ENCODE measurements at places on chromosomes 2 and 18.

- no peak for DNase-seq
Measured at GRCh38 chr2:75337016-75337415, 137.7 kb upstream of the TACR1 start.

DNA sequence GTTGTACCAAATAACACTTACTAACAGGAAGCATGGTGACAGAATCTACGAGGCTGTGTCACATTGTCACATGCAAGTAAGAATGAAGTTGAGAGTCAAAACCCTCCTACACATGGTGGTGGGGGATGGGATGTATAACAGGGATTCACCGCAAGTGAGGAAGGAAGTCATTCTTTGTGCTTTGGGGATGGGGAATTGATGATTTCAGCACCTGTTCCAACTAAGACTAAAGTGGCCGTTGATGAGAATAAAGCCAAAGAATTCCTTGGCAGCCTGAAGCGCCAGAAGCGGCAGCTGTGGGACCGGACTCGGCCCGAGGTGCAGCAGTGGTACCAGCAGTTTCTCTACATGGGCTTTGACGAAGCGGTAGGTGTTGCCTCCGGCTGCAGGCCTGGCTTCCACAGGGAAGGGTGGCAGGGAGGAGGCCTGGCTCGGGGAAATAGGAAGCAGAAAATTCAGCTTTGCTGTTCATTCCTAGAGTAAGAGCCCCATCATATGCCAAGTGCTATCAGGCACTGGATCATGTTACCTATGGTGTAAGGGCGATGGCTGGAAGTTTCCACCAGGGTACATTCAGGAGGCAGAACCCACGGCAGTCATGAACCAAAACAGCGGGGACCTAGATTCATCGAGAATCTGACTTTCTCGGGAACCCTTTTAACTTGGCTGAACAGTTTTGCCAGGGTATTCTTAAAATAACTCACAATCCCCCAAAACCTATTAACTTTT is 120.3 kb downstream of the UXS1 start:
- DNase-seq, result no peak

- DNase-seq, result no peak
Measured at GRCh38 chr2:127681976-127682857, 6.9 kb upstream of the LIMS2 start.

DNA sequence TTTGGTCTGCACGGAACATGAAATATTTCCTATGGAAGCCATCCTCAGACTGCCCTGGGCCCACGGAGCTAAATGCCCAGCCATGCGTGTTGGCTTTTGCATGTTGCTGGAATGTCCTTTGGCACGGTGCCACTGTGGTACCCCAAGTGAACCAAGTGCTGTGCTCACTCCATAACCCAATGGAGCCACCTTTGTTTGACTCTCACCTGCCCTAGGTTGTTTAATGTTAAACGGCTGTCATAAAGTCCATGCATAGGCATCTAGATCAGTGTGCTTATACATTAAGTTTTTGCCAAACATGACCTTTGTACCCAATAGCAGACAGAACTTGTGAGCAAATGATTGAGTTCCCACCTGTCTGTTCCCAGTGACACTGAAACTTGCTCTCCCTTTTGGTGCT is 59.9 kb upstream of the TMEM87B start:
- DNase-seq, result no peak

- peak; percentile 80 for DNase-seq
Measured at GRCh38 chr2:172095146-172095904, 7.4 kb downstream of the DLX2 start.

DNA sequence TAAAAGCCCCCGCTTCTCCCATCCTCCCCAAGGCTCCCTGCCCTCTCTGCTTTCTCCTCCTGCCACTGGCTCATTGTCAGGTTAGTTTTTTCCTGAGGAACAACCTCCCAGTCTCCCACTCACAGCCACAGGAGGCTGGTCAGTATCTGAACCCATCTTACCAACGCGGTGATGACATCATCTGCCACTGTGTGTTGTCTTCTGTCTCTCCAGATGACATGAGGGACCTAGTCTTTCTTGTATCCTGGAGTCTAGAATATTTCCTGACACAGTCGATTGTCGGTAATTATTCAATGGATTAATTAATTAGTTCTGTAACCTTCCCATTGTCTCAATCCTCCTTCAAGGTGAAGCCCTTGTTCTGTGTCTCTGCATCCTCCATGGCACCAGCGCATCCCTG is 290.2 kb downstream of the GALR1 start:
- no peak for DNase-seq

- no peak for DNase-seq
Measured at GRCh38 chr18:13454363-13455150, 236.0 kb downstream of the LDLRAD4 start.

DNA sequence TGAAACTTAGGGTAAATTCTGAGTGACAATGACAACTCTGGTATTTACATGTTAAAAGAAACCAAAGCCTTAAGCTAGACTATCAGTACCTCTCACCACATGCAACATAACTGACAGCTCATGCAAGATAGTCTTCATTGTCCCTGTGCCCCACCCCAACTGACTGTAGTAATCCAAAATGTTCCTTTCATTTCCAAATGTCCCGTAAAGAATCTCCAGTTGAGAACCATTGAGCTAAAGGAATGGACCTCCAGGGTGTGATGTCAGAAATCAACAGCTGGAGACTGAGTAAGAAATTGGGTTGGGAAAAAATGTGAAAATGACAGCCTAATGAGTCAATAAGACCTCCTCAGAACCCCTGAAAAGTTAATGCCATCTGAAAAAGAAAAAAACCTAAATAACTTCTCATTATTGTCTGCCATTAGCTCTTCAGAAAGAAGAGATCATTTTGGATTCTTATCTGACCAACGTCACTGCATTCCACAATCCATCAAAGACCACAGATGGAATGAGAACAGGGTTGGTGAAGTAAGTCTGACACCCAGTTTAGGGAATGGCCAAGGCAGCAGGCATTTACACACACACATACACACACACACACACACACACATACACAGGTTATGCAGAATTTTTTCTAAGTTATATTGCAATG is 51.7 kb upstream of the ACVR2A start:
- peak; percentile 65 for DNase-seq

DNA sequence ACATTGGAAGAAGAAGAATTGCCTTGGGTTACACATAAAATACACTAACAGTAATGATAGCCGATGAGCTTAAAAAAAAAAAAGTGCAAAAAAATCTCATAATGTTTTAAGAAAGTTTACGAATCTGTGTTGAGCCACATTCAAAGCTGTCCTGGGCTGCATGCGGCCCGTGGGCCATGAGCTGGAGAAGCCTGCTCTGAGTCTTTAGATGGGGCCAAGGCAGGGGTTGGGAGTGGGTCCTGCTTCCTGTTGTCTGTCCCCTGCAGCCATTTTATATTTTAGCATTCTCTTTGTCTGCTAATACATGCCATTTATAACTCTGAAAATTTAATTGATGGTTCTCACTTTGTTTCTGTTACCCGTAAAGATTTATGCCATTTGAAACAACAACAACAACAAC is 93.2 kb downstream of the EPC2 start:
- no peak for DNase-seq

DNA sequence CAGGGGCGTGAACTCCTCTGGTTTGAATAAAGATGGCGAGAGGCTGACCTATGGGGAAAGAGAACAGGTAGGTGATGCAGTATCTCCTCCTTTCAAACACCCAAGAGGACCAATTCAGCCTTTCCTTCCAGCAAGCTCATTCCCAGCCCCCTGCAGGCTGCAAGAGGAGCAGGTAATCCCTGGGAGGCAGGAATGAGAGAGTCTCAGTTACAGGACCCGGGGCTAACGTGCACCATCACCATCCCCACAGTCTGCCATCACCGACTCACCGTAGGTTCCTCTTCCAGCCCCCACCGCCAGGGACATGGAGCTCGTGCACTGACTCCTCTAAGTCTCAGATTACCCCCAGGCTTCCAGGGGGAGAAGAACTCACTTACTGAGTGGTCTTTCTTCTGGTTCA is 26.7 kb downstream of the XDH start:
- no peak for DNase-seq

DNA sequence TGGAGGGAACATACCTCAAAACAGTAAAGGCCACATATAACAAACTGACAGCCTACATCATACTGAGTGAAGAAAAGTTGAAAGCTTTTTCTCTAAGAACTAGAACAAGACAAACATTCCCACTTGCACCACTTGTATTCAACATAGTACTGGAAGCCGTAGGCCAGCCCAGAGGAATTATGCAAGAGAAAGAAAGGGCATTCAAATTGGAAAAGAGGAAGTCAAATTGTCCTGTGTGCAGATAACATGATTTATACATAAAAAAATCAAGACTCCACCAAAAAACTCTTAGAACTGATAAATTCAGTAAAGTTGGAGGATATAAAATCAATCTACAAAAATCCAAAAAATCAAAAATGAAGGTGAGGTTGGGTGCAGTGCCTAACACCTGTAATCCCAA is 8.0 kb upstream of the KDM3A start:
- no peak for DNase-seq

DNA sequence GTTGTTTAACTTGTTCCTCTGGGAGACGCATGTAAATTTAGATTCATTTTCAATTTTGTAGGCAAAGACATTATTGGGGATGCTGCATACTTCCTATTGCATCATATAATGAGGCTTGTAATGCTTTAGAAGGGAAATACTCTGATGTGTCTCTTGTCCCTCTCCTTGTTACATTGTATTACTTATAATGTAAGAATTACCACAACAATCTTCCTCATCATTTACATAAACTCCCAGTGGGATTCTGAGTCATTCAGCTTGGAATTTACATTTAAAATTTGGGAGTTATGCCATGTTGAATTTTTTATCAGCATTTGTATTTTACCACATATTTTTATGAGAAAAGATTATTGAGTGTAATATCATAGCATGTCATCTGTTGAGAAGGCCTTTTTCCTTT is 963.4 kb upstream of the NRXN1 start:
- DNase-seq, result peak; percentile 98

DNA sequence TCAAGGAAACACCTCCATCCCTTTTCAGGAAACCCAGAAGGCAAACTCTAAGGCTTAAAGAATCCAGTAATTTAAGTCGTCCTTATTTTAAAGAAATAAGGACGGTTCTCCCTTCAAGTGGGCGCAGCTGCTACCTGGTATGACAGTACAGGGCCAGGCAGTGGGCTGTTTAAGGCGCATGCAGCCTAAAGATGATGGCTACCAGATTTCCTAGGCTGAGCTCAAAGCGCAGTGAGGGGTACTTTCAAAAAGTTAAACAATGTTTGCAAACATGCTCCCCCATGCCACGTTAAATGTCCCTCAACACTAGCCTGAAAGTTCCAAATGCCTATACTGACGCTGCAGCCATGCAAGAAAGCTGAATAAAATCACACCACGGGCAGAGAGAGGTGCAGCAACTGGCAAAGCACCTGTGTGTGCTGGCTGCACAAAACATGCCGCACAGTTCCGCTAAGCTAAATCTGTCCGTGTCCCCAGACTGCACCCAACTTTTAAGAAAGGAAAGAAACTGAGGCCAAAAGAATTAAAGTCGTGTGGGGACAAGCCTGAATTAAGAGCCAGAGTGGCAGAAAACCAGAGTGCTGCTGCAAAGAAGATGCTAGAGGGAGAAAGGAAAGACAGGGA is 583 bp downstream of the HIBCH start:
- no peak for DNase-seq

DNA sequence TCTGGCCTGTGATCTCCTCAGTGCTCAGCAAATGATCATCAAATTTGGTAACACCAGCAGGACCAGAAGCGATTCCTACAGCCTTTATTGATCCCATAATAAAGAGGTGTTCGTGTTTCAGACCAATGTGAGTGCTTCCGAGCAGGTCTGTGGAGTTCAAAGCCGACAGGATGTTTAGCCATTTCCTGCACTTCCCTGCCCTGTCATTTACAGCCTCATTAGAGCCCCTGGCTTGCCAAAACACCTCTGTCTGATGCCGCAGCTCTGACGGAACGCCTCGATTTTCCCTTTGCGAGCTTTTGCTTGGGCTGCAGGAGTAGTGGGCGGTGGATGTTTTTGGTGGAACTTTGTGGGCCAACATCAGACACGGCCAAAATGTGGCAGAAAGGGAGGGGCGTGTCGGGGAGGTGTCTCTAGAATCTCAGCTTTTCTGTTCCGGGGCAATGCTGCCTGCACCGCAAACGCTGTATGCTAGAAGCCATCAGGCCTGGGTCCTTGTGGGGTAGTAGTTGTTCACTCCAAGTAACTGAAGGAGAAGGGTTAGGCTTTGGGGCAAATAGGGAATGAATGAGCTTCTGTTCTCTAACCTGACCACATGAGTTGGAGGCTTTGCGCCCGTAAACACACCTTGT is 26.1 kb upstream of the INHBB start:
- no peak for DNase-seq

DNA sequence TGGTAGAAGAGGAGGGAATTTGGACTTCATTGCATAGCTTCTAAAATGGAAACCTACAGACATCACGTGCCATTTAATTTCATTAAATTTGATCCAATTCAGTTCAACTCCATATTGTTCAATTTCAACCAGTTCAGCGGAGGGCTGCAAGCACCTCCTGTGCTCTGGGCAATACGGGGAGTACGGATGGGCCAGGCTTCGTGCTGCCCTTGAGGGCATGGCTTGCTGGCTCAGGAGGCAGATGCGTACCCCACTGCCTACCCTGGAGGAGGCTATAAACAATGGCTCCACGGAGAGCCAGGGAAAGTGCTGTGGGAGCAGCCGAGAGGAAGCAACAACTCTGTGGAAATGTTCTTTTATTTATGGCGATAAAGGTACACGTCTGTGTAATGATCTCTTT is 261.8 kb downstream of the DCDC2C start:
- no peak for DNase-seq

DNA sequence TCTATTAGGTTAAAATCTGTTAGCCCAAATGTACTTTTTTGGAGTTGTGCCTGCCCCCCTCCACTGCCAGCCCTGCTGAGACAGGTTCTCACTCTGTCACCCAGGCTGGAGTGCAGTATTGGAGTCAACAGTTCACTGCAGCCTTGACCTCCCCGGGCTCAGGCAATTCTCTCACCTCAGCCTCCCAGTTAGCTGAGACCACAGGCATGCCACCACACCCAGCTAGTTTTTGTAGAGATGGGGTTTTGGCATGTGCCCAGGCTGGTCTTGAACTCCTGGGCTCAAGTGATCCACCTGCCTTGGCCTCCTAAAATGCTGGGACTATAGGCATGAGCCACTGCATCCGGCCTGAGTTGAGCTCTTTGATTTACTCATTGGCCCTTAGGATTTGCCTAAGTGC is 110.7 kb downstream of the ICA1L start:
- DNase-seq, result no peak

DNA sequence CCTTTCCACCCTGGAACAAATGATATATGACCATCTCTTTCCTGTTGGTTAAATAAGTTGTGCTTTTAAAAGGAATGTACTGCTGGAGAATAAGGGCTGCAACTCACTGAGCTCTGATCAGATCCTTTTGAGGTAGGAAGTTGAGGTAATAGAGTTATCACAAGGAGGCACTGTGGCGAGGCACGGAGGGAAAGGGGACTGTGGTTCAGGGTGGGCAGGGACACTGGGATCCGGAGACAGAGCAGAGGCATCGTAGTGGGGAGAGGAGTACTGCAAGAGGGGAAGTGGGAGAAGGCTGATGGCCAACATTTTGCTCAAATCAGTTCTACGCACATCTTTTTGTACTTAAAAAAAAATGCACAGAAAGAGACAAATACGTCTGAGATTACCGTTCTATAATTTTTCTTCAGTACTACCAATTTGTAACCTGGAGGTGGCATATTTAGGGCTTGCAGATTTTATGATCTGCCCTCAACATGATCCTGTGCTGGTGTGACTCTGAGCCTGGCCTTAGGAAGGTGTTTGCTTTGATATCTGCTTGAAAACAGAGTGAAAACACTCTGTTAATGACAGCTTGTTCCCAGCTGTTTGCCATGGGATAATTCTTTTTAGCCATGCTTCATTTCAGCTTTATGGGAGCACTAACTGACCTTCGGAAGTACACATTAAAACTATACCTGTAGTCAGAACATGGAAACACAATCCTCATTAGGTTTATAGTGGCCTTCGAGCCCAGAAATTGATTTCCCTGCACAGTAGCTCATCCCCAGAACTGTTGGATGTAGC is 168.1 kb downstream of the KCNE4 start:
- no peak for DNase-seq
